ENCODE measurements at places on chromosomes 7 and 10. TPM values are rescaled to one million over a fixed set of nuclear protein-coding genes. Genes with fewer than 3 reads are reported as not detected.

The SEMA3E gene
- total RNA-seq: 0.53 TPM

The H2AZ2 gene
- total RNA-seq: 275 TPM

The MBL2 gene
- not detected for total RNA-seq

The DAGLB gene
- total RNA-seq: 9.4 TPM

The BAZ1B gene
- 44.9 TPM for total RNA-seq

The CNNM2 gene
- total RNA-seq: 4.2 TPM

The MRLN gene
- not detected for total RNA-seq

The CDK1 gene
- 1.2 TPM for total RNA-seq

The DEPP1 gene
- total RNA-seq: 172 TPM

The NME8 gene
- 0.15 TPM for total RNA-seq

DNA sequence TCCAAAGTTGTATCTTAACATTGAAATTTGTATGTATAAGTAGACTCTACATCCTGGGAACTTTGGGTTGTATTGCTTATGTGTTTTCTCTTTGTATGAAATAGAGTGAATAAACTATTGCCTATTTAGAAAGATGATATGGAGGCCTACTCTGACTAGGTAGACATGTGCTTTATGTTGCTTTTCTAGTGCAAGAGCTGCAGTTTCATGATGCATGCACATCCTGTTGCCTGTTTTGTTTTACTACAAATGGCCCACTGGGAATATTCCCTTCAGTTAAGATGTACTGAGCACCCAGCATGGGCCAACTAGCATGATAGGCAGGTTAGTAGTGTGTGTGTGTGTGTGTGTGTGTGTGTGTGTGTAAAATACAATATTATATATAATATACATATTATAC lies 282.1 kb upstream of the LRGUK start:
- no peak for DNase-seq

DNA sequence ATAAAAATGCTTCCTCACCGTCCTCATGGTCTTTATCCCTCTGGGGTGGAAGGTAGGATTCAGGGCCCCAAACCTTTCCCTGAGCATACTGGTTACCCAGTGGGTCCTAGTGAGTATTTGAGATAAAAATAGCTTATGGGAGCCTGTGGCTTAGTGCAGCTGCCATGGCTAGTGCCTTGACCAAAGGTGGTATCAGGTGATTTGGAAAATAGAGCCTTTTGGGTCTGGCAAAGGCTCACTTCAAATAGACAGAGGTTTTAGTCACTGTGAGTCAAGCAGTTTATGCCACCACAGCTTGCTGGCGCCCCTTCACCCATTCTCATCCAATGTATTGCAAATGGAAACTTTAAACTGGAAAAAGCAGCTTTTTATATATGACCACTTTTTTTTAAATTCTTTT lies 30.4 kb downstream of the PLAU start:
- DNase-seq: no peak

GRCh38 chr10:132813560-132814468 lies 27.9 kb upstream of the NKX6-2 start:
- DNase-seq: no peak

- no peak for DNase-seq
These were observed 15.2 kb downstream of the GPR85 start for GRCh38 chr7:113071465-113071864.

- DNase-seq: no peak
These were observed 86.6 kb upstream of the LEP start for GRCh38 chr7:128154504-128154903.

DNA sequence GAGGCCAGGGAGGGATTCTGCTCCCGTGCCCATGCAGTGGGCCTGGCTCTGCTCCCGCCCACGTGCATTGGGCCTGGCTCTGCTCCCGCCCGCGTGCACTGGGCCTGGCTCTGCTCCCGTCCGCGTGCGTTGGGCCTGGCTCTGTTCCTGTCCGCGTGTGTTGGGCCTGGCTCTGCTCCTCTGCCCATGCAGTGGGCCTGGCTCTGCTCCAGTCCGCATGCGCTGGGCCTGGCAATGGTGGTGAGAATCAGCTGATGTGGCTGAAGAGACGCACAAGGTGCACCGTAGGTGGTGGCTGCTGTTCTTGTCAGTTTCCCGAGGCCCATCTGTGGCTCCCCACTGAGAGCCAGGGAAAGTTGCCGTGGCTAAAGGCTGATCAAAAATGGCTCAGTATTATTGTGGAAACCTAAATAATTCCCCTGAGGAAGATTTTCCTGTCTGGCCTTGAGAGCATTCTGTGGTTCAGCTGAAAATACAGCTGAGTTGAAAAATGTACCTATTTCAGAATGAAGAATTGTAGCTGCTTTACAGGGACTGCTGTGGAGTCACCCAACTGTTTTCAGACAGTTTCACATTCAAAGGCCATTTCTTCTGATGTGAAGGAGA lies 572.4 kb downstream of the GLRX3 start:
- DNase-seq: no peak

DNA sequence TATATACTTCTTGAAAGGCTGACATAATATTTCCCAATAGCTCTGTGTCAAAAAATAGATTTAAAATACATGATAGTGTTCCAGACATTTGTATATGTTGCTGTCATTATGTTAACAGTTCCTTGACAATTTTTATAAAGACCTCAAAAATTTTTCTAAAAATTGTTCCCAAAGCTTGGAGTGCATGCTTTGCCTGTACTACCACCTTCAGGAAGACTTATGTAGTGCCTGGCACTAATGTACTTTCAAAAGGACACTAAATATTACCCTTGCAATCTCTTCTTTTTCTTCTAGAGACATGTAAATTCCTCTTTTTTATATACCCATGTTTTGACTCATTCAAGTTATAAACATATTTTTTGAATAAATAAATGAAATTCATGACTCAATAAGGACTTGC lies 48.0 kb upstream of the SP8 start:
- DNase-seq: no peak

DNA sequence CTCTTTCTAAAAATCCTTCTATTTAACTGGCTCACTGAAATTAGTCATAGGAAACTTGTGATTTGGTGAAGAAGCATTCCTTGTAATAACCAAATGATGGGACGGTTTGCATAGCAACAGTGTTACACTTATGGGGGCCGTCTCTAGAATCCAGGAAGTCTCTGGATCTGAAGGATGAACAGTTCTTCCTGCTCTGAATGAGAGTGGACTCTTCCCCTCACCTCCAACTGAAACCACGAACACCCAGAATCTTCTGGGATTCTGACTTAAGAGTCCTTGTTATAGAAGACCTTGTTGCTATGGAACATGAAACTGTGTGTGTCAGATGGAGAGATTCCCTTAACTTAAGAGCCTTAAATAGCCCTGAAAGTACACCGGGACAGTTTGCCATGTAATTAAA lies 23.2 kb downstream of the NOLC1 start:
- no peak for DNase-seq

DNA sequence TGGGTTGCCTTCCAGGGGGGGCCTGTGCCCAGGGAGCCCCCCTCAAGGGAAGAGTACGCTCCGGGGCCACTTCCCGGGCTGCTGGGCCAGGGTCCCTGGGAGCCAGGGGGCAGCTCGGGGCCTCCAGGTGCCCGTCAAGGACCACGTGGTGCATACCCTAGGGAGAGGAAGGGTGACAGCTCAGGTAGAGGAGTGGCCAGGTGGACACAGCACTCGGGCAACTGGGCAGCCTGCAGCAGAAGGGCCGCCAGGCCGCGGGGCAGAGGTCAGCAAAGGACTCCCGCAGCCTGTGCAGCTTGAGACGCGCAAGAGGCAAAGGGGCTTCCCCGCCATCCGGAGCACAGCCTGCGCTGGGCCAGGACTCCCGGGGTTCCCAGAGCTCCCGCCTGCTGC lies 26.4 kb downstream of the AP5Z1 start:
- no peak for DNase-seq

- no peak for DNase-seq
These were observed 3.9 kb upstream of the FAM13C start for GRCh38 chr10:59366290-59366689.

GRCh38 chr7:30717181-30717580 lies 34.8 kb upstream of the INMT start:
- no peak for DNase-seq

DNA sequence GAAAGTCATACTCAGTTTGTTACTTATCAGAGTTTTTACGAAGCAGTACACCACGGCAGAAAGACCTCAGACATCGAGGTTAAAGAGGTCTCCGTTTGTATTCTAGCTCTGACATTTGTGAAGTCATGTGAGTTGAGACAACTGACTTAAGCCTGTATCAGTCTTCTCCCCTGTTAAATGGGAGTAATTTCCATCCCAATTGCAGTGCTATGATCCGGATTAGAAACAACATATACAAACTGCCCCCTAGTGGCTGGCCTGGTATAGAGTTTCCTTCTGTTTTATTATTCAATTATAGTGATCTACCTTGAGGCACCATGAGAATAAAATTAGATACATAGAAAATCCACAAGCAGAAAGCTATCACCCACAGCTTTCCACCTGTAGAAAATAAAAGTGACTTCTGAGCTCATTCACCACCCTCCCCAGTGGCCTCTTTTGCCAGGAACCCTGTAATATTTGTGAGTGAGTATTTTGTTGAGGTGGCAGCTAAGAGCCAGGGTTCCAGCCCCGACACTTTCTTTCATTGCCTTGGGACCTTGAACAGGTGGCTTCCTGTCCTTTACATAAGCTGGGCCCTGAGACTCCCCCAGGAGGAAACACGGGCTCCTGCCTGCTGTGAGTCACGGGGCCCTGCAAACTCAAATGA lies 607.2 kb upstream of the MGMT start:
- peak; percentile 49 for DNase-seq

DNA sequence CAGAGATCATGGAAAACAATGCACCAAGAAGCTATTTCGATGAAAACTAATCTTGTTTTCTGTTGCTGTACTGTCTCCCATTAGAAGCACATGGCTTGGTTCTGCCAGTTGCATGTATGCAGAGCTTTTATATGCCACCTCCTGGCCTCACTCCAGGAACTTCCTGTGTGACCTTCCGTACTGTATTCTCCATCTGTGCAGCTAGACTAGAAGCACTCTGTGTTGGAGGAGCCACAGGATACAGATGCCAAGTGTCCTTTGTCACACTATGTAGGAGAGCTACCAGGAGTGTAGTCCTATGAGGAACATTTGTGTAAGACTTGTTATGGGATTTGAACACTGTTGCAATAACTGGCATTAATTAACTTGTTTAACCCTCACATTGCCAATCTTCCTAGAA lies 503.5 kb upstream of the TPK1 start:
- no peak for DNase-seq

DNA sequence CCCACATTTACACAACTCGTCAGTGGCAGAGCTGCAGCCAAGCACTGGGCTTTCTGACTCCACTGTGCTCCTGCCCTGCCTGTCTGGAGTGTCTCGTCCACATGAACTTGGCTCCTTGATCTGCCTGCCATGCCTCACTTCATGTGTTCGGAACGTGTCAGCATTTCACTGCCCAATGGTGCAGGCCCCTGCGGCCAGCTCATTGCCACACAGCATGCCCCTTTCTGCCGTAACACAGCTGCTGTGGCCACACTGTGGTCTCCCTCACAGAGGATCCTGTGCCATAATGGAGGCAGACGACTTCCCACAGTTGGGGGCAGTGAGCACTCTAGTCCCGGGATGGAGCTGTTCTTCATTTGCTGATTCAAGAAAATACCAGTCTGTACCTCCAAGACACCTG lies 94.2 kb upstream of the GJD4 start:
- DNase-seq: no peak

DNA sequence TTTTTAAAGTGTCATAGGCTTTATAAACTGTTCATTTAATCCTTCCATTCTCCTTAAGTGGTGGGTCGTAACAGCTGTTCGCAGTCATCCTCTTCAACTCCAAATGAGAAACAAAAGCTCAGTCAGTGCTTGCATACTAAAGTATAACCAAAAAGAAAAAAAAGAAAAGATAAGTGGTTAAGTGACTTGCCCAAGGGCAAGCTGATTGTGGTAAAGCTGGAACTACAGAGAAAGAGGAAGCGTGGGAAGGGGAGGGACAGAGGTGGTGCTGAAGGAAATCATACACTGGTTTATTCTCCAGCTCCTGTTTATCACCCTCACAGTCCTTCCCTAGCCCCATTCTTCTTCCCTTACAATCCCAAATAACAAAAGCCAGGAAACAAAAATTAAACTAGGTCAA lies 29.6 kb downstream of the IDE start:
- DNase-seq: no peak

DNA sequence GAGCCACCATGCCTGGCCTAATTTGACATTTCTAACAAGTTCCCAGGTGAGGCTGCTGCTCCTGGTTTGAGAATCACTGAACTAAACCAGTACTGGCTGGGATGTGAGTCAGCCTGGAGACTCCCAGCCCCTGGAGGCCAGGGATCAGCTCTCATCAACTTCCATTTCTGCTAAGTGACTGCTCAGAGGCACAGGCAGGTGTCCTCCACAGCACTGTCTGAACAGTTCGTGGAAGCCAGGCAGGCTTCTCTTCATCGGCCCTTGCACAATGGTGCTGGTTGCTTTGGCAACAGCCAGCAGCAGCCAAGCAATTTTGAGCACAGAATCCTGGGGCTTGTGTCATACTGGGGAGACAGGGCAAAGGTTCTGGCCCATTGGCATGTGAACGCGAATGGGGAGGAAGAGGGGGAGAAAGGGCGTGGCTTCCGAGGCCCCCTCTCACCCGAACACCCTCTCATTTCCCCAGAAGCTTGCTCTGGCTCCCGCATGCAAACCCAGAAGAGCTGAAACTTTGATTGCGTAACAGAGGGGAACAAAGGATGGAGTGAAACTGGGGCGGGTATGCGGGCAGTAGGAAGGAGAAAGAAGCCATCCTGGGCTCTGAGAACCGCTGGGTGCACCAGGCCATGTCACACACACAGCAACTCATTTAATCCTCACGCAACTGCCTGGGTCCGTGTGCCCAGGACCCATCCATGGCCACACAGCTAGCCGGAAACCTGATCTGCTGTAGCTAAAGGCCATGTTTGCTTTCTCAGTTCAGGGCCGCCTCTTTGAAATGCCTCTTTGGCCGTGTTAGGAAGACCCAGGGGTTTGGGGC lies 9.0 kb upstream of the POR start:
- peak; percentile 25 for DNase-seq

DNA sequence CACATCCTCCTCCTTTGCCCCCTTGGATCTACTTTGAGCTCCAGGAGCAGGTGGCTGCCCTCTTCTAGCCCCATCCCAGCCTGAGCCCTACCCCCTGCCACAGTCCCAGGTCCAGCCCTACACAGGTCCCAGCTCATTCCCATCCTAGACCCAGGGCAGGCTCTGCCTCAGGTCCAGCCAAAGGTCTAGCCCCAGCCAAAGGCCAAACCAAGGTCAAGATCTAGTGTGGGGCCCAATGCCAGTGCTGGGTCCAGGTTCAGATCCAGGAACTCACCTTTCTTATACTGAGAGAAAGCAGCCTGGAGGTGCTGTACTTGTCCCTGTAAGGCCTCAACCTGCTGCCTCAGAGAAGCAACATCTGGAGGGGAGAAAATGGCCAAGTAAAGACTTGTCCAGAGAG lies 8.5 kb downstream of the SFTPD start:
- no peak for DNase-seq
